Naive thymus-derived CD4-positive, alpha-beta T cell (primary cell): ENCODE measurements at places on chromosomes 6 and 20. TPM values are rescaled to one million over a fixed set of nuclear protein-coding genes. Genes with fewer than 3 reads are reported as not detected.

DNA sequence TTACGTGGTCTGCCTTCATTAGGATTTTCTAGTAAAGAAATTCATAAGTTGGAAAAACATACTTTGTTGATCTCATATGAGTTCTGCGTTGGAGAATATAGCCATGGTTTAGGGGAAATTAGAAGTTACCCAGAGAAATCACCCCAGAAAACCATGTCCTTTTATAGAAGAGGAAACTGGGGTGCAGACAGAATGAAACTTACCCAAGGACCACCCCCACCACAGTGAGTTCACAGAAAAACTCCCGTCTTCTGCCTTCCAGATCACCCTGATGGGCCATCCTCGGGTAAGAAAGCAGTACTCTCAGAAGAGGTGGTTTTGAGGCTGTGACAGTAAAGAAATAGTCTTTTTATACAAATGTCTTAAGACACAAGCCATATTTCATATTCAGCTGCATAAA, 25.1 kb upstream of the MAFB start:
- H3K4me1 ChIP-seq: no peaks in the 10 kb centered on the region
- no peak overlapping the region for H3K27ac ChIP-seq
- H3K4me3 ChIP-seq: no peak overlapping the region
- no peak for DNase-seq
- no peaks in the 10 kb centered on the region for H3K27me3 ChIP-seq

DNA sequence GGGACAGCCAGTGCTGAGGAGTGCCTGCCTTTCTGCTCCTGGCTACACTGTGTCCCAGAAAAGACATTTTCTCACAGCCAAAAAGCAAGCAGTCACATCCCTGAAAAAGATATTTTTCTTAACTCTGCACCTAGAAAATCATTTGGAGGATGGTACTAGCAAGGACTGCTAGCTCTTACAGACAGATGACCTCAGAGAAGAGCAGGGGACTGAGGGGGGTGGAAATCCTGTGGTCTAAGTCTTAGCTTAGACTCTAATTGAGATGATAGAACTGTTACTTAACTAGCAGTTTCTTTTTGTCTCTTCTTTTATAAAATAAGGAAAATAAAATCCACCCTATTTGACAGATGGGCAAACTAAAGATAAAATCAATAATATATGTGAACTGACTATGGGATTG, 152.8 kb downstream of the TMEM200A start:
- no peaks in the 10 kb centered on the region for H3K36me3 ChIP-seq
- no peaks in the 10 kb centered on the region for H3K4me1 ChIP-seq
- no peaks in the 10 kb centered on the region for H3K27me3 ChIP-seq
- H3K27ac ChIP-seq: no peak overlapping the region

DNA sequence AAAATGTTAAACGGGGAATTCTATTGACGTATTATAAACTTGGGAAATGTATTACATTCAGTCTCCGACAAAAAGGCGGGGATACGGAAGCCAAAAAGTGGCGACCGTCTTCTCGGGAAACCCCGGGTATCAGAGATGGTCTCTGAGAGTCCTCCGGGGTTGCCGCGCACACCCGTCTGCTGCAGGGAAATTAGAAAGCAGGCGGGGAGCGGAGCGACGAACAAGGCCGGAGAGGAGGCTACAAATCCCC, 1.5 kb downstream of the SALL4 start:
- H3K27ac ChIP-seq: no peak overlapping the region
- no peaks in the 10 kb centered on the region for H3K4me1 ChIP-seq
- H3K4me3 ChIP-seq: no peak overlapping the region
- no peaks in the 10 kb centered on the region for H3K36me3 ChIP-seq
- DNase-seq: no peak

DNA sequence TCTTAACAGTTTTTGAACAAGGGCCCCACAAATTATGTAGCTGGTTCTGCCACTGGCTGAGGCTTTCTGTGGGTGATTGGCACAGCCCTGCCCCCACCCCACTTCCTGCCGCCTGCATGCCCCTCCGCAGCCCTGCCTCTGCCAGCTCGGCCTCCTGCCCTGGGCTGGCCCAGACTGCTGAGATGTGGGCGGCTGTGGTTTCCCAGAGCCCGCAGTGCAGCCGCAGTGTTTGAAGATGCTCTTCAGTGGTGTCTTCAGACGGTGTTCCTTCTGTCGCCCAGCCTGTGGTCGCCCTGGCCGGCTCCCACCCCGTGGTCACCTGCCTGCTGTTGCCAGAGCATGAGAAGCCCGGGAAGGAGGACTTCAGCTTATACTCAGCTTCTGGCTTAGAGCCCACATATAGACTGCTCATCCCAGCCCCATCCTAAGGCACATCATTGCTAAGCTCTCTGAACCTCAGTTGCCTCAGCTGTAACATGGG, 154.3 kb downstream of the VEGFA start:
- H3K36me3 ChIP-seq: no peaks in the 10 kb centered on the region
- H3K27me3 ChIP-seq: no peaks in the 10 kb centered on the region
- peak overlapping the region; percentile 14 for H3K27ac ChIP-seq
- DNase-seq: peak; percentile 28

- no peak overlapping the region for H3K27ac ChIP-seq
- H3K4me3 ChIP-seq: no peak overlapping the region
- no peaks in the 10 kb centered on the region for H3K4me1 ChIP-seq
- H3K27me3 ChIP-seq: no peaks in the 10 kb centered on the region
These were observed 22.1 kb downstream of the SLC35A1 start for GRCh38 chr6:87494761-87495422.

GRCh38 chr20:51536116-51537069, 6.1 kb downstream of the NFATC2 start:
- H3K36me3 ChIP-seq: no peaks in the 10 kb centered on the region
- H3K4me3 ChIP-seq: no peak overlapping the region
- peak overlapping the region; percentile 26 for H3K27ac ChIP-seq
- DNase-seq: no peak

GRCh38 chr20:33788351-33789049, 22.6 kb upstream of the CHMP4B start:
- no peak overlapping the region for H3K4me3 ChIP-seq
- peaks cover 11% of the 10 kb centered on the region for H3K4me1 ChIP-seq
- peaks cover 16% of the 10 kb centered on the region for H3K36me3 ChIP-seq
- no peak for DNase-seq

DNA sequence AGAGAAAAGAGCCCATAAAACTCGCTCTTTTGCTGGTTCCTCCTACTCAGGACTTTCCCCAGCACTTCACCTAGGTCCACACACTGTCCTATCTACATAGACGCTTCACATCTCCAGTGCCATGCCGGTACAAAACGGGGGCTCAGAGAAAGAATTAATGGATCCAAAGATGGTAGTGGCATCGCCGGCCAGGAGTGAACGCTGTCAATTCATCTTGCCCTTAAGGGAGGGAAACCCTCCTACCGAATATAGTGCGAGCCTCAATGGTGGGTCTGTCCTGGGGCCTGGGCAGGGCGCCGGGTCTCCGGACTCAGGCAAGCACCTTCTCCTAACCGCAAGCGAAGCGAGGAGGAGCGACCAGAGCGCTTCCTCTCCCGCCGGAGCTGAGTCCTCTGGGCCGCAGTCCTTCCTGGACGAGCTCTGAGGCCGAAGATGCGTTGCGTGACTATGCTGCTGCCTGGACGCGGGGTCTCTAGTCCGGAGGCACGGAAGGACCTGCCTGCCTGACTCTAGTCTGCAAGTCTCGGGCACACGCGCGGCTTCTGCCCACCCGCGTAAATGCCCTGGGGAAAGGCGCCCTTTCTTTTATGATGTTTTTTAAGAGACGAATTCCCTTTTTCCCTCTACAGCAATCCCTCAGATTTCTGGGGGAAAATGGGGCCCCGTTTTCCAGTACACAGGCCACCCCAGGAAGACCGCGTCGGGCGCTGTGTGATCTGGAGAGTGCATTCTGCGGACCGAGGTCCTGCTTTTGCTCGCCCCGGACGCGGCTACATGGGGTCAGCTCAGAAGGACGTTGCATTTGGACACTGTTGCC, 100.1 kb upstream of the PRDM1 start:
- H3K27ac ChIP-seq: no peak overlapping the region
- H3K4me1 ChIP-seq: peaks cover 6% of the 10 kb centered on the region
- no peaks in the 10 kb centered on the region for H3K36me3 ChIP-seq

GRCh38 chr20:38073307-38074071, 39.9 kb downstream of the RPRD1B start:
- H3K4me3 ChIP-seq: no peak overlapping the region
- H3K27ac ChIP-seq: no peak overlapping the region
- peaks cover 11% of the 10 kb centered on the region for H3K36me3 ChIP-seq
- peak; percentile 10 for DNase-seq
- no peaks in the 10 kb centered on the region for H3K4me1 ChIP-seq
- H3K27me3 ChIP-seq: no peaks in the 10 kb centered on the region

GRCh38 chr6:101392586-101393230, 800 bp upstream of the GRIK2 start:
- H3K4me3 ChIP-seq: no peak overlapping the region
- no peaks in the 10 kb centered on the region for H3K27me3 ChIP-seq
- no peak for DNase-seq
- no peaks in the 10 kb centered on the region for H3K4me1 ChIP-seq
- no peaks in the 10 kb centered on the region for H3K36me3 ChIP-seq

DNA sequence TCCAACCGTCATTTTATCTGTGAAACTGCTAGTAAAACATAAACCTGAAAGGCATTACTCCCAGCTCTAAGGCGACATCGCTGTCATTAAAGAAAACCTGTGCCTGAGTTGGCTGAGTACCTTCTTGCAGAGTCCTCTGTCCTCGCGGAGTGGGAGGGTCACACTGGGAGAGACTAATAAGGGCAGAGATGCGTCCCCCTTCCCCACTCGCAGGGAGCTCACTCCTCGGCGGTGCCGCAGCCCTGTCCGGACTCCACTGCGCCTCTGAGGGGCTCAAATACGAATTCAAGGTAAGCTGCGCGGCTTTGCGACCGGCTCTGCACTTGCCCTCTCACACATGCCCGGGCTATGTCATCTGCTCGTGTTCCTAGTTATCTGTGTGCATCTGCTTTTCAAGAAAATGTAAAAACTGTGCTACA, at the start of gene COL19A1:
Gene COL19A1, plus strand, starts transcription at position 206 of the 419 bp plus-strand sequence. CDS start 13,012 bp downstream, outside the sequence.
- H3K27me3 ChIP-seq: no peaks in the 10 kb centered on the region
- H3K36me3 ChIP-seq: no peaks in the 10 kb centered on the region
- DNase-seq: no peak
- peak within 1 kb of the TSS; percentile 4 for H3K27ac ChIP-seq
- H3K4me1 ChIP-seq: peaks cover 6% of the 10 kb centered on the region

DNA sequence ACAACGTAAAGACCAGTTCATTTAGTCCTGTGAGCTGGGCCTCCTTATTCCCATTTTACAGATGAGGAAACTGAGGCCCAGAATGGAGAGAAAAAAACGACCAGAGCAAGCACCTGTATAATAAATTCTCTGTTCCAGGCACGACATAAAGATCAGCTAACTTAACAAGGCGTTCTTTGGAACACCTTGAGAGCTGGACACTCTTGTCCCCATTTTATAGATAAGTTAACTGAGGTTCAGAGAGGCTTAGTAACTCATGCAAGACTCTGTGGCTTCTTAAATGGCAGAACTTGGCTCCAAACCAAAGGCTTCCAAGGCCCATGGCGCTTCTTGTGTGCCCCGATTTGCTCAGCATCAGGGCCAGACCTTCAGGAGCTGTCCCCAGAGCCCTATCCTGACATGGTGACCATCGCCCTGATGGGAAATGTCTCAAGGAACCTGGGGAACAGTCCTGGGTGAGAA, 142.1 kb downstream of the VEGFA start:
- no peaks in the 10 kb centered on the region for H3K36me3 ChIP-seq
- no peaks in the 10 kb centered on the region for H3K4me1 ChIP-seq
- H3K4me3 ChIP-seq: no peak overlapping the region
- no peak for DNase-seq
- no peaks in the 10 kb centered on the region for H3K27me3 ChIP-seq
- H3K27ac ChIP-seq: no peak overlapping the region

GRCh38 chr6:48255094-48255493, 144.1 kb upstream of the PTCHD4 start:
- H3K27me3 ChIP-seq: no peaks in the 10 kb centered on the region
- no peaks in the 10 kb centered on the region for H3K36me3 ChIP-seq
- H3K4me1 ChIP-seq: no peaks in the 10 kb centered on the region
- no peak for DNase-seq
- no peak overlapping the region for H3K4me3 ChIP-seq

GRCh38 chr20:33554914-33555420, 65.1 kb downstream of the CBFA2T2 start:
- H3K36me3 ChIP-seq: no peaks in the 10 kb centered on the region
- H3K4me3 ChIP-seq: peak overlapping the region; percentile 3
- H3K27ac ChIP-seq: peak overlapping the region; percentile 81
- H3K4me1 ChIP-seq: peaks cover 16% of the 10 kb centered on the region
- H3K27me3 ChIP-seq: no peaks in the 10 kb centered on the region

GRCh38 chr6:21039926-21040325, 505.7 kb downstream of the CDKAL1 start:
- no peak overlapping the region for H3K4me3 ChIP-seq
- no peaks in the 10 kb centered on the region for H3K4me1 ChIP-seq
- no peaks in the 10 kb centered on the region for H3K36me3 ChIP-seq
- H3K27ac ChIP-seq: no peak overlapping the region

- no peaks in the 10 kb centered on the region for H3K27me3 ChIP-seq
- no peaks in the 10 kb centered on the region for H3K36me3 ChIP-seq
- DNase-seq: no peak
- no peaks in the 10 kb centered on the region for H3K4me1 ChIP-seq
These were observed 17.8 kb downstream of the SS18L1 start for GRCh38 chr20:62161347-62161746.

- H3K27ac ChIP-seq: no peak overlapping the region
- no peak for DNase-seq
- H3K36me3 ChIP-seq: no peaks in the 10 kb centered on the region
- no peaks in the 10 kb centered on the region for H3K27me3 ChIP-seq
These were observed 267.4 kb upstream of the EXOC2 start for GRCh38 chr6:960356-960755.

The CST8 gene
- total RNA-seq: not detected

The CPNE5 gene
- total RNA-seq: not detected

The PSORS1C1 gene
- not detected for total RNA-seq

The PSORS1C2 gene
- not detected in 2 replicates for total RNA-seq

The TNFRSF21 gene
- total RNA-seq: 0.27 TPM
